ENCODE measurements at places on chromosomes 11 and 22.

DNA sequence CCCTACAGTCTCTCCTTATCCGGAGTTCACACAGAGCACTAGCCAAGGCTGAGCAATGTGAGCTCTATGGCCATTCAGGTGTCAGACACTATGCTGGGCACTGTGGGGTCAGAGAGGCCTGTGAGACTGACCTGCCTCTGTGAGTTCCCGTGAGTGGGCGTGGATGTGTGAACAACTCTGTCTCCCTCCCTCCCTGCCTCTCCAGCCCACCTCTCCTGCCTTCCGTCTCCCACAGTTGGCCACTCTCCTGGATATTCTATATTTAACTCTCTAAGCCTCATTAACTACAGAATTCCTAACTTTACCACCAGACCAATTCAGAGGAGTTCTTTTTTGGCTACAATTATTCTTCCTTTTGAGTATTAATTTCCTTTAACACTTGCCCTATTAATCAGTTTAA is 191.6 kb upstream of the NCAM1 start:
- DNase-seq = no peak

- DNase-seq = no peak
Observed at GRCh38 chr11:13327421-13327820, 49.8 kb downstream of the BMAL1 start.

DNA sequence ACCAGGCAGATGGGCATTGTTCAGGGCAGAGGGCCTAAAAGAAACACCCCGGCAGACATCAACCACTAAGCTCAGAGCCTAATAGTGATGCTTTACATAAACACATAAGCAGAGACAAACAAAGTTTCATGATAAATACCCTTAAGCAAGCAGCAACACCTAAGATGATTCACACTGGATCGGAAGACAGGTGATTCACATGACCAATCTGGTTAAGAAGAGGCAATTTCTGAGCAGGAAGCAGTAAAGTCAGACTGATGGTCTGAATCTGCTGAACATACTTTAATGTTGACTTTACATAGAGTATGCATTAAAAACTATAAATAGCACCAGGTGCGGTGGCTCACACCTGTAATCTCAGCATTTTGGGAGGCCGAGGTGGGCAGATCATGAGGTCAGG is 56.1 kb downstream of the SYN3 start:
- peak; percentile 34 for DNase-seq

GRCh38 chr22:43197271-43197941 is 10.5 kb upstream of the TTLL12 start:
- no peak for DNase-seq

DNA sequence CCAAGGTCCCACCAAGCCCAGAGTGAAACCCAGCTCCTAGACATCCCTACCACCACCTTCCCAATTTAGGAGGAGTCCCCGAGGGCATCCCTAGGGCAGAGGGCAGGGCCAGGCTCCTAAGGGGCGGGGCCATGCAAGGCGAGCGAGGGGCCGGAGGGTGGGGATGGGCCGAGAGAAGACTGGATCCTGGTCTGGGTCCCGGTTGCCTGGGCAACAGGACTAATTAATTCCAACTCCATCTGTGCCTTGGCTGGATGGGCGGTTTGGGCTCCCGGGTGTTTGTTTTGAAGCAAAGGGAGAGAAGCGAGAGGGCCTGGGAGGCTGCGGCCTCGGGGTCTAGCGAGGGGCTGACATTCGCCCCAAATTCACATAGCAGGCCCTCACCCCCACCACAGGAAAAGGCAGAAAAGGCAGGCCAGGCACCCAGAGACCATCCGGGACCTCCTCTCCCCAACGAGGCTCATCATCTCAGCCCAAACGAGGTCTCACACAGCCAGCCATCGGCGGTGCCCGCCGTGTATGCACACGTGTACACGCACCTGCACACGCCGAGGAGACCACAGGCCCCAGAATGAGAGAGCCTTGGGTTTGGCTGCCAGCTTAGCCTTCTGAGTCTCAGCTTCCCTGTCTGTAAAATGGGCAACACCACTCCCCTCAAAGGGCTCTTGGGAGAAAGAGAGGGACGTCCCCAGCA is 23.9 kb downstream of the ELFN2 start:
- no peak for DNase-seq

GRCh38 chr11:255176-255575 is 18.4 kb downstream of the PSMD13 start:
- no peak for DNase-seq

DNA sequence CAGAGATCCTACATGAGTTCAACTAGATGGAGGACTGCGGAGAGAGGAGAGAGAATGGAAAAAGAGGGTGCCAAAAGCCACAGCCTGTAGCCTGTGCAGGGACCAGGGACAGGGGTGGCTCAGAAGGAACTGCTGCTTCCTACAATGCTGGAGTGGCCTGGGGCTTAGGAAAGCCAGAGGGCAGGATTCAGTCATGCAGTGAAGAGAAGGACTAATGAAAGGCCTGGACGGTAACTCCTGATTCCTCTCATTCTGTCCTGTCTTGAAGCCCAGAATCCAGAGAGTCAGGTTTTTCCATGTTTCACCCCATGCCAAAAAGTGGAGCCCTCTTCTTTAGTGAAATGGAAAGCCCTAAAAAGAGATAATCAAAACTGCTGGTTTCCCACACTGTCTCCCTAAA is 48.4 kb upstream of the INCENP start:
- no peak for DNase-seq

DNA sequence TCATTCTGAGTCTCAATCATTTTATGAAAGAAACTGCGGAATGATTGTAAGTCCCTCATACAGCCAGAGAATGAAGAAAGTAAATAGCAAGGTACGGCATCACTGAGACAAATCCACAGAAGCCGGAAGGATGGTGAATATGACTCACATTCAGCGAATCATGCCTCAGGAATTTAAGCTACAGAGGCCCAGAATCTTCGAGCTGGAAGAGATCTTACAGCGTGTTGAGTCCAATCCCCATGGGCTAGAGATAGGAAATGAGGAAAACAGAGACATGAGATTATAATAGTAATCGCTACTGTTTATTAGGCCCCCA is 173.2 kb downstream of the KIF18A start:
- peak; percentile 88 for DNase-seq

GRCh38 chr11:114892381-114893197 is 214.3 kb downstream of the NXPE2 start:
- no peak for DNase-seq

DNA sequence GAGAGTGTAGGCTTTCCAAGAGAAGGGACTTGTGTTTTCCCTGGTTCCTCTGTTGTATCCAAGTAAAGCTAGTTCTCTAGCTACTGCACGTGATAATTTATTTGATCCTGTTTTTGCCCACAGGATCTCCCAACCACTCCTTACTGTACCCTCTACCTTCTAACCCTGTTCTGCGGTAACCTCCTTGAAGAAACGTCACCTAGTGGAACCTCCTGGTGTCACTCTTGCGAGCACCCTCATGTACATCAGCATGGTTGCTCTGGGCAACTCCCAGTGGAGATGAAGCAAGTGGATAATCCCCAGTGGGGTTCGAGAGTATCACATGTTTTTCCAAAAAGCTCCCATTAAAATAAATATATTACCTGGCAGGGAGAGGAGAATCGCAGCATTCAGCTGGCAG is 108.9 kb upstream of the CLMP start:
- DNase-seq = no peak

DNA sequence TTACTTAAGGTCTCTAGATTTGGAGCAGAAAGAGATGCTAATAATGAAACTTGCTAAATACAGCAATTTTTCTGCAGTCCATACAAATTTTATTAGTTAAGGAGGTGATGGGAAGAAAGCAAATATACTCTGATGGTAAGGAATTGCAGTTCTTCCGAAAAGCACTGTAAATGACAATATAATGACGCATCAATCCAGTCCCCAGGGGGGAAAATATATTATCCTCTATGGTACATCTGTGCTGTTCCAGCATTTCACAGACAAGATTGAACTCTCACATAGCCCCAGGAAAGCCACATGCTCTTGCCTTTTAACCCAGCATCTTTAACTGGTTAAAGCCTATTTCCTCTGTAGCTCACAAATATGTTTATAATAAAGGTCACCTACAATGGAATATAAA is 416.6 kb upstream of the CCDC90B start:
- DNase-seq = no peak

GRCh38 chr11:130456286-130456685 is 7.8 kb downstream of the ADAMTS15 start:
- DNase-seq = no peak

GRCh38 chr11:95700471-95700817 is 89.1 kb downstream of the FAM76B start:
- DNase-seq = no peak

- no peak for DNase-seq
Observed at GRCh38 chr11:43150697-43151096, 161.1 kb upstream of the API5 start.

DNA sequence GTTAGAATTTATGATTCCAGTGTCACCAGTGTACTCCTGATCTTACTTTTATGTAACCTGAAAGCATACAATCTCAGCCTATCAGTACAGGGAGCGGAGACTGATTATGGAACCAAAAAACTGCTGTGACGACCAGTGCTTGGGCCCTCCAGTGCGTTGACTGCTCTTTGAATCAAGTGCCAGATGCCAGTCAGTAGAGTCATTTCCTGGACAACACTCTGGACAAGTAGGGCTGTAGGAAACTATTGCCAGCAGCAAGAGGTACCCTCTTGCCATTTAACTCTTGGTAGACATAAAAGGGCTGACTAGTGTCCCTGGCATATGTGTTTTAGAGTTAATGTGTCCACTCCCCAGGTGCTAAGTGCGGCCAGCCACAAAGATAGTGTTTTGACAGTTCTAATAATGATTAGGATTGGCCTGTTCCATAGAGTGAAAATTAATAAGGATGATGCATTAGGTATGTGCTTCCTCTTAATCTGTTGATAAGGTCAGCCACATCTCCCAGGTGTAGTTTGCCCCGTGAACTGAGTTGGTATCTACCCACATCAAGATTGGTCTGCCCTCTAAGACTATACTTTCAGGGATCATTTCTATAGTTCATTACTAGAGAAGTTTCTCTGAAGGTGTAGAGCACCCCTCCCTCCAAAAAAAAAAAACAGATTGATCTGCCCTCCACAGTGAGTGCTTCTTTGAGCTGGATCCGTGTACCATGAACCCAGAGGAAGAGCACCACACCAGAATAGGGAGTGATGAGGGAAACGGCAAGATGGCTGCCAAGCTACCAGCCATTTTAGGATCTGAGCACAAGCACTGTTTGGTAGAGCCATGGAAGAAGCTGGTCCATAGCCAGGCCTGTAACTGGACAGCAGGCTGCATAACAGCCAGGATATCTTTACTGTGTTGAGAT is 20.7 kb upstream of the AIFM3 start:
- DNase-seq = no peak

DNA sequence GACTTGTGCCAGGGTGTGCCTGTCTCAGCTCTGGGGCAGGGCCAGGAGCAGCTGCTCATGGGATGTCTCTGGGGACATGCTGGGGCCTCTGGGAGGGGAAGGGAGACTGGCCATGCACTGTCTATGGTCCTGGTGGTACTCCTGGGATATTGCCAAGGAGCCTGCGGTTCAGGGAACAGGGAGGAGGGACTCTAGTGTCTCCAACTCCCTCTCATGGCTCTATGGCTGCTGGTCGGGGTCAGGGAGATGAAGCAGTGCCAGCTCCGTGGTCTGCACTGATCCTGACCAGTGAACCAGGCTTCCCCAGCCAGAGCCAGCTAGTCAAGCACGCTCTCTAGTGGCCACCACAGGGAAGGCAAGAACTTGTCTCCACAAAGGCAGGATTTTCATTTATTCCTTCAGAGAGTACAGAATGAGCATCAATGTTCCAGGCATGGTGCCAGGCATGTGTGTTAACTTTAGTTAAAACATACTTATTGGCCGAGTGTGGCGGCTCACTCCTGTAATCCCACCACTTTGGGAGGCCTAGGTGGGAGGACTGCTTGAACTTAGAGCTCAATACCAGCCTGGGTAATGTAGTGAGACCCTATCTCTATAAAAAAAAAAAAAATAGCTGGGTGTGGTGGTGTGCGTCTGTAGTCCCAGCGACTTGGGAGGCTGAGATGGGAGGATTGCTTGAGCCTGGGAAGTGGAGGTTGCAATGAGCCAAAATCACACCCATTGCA is 2.5 kb upstream of the BEST1 start:
- peak; percentile 90 for DNase-seq

- no peak for DNase-seq
Observed at GRCh38 chr22:31944700-31945442, 536 bp downstream of the YWHAH start.

DNA sequence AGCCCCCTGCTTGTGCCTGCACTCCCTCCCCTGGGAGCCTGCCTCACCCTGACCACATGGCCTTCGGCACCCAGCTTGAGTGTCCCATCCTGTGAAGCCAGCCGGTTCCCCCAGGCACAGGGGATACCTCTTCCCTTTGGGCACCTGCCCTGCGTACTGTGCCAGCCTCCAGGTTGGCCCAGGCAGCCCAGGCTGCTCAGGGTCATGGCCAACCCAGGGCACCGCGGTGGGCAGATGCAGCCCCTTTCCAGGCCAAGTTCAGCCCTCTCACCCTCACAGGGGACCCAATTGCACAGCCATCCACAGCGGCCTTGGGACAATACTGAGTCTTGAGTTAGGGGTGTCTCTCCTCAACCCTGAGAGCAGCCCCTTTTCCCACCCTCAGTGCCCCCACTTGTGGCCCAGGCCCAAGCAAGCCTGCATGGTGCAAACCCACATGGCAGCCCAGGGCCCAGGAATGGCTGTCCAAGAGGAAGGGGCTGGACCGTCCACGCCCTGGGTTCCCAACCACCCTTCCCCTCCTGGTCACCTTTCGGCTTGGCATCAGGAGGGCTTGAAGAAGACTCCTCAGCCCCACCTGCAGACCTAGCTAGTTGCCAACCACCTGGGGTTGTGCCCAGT is 87.7 kb downstream of the CDKN1C start:
- DNase-seq = peak; percentile 40

- peak; percentile 86 for DNase-seq
Observed at GRCh38 chr11:122720107-122720881, 64.8 kb downstream of the UBASH3B start.

DNA sequence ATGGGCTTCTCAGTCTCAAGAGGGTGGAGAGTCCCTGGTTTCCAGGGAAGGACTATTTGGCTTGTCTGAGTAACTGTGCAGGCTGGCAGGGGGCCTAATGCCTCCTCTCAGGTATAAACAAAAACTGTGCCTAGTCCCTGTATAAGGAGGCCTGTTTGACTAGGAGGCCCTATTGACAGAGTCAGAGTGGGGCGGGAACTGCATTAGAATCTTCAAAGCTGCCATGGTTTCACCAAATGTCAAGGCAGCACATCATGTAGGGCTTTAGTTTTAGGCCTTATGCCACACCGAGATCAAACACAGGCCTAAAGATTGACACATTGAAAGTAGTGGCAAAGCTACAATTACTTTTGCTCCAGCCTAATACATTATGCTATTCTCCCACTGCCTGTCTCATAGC is 611.5 kb upstream of the B3GAT1 start:
- peak; percentile 20 for DNase-seq

- no peak for DNase-seq
Observed at GRCh38 chr22:20276468-20276867, 8.3 kb upstream of the RTN4R start.

- no peak for DNase-seq
Observed at GRCh38 chr11:25449091-25449490, 882.8 kb upstream of the ANO3 start.

Measured in islet precursor cell (in vitro differentiated cells).